ENCODE measurements at places on chromosomes 5 and 9. TPM values are rescaled to one million over a fixed set of nuclear protein-coding genes. Genes with fewer than 3 reads are reported as not detected.

GRCh38 chr5:11596657-11597071 lies 307.6 kb downstream of the CTNND2 start:
- no peak for DNase-seq

GRCh38 chr9:117470902-117471301 lies 56.0 kb upstream of the ASTN2 start:
- DNase-seq: no peak

GRCh38 chr9:89845321-89845720 lies 240.5 kb downstream of the GADD45G start:
- peak; percentile 65 for DNase-seq

- no peak for DNase-seq
Measured at GRCh38 chr5:128673000-128673399, 135.0 kb upstream of the FBN2 start.

GRCh38 chr9:135359764-135360163 lies 119.8 kb upstream of the PPP1R26 start:
- no peak for DNase-seq

DNA sequence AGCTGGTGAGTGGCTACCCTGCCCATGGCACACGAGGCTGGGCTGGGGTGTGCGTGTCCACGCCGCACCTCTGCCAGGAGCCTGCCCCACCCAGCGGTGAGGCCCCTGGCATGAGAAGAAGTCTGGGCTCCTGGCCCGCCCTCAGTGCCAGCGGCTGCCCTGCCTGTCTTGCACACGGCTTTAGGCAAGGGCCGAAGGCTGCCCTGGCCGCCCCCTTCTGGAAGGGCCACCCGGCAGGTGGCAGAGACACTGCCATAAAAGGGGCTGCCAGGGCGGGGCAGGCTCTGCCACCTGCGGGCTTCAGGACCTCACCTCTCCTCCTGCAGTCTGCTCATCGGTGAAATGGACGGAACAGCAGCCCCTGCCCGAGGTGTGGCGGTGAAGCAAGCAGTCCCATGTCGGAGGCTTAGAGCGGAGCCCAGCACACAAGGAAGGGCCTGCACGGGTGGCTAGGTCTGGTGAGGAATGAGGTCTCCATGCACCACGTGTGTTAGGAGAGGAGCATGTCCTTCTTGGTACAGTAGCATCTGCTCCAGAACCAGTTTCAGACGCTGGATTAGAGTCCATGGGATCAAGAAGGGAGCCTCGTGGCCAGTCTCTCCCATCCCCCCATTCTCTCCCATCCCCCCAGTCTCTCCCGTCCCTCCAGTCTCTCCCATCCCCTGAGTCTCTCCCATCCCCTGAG lies 34.8 kb upstream of the TMEM250 start:
- DNase-seq: no peak

- DNase-seq: no peak
Measured at GRCh38 chr5:72498284-72498683, 8.9 kb downstream of the ZNF366 start.

DNA sequence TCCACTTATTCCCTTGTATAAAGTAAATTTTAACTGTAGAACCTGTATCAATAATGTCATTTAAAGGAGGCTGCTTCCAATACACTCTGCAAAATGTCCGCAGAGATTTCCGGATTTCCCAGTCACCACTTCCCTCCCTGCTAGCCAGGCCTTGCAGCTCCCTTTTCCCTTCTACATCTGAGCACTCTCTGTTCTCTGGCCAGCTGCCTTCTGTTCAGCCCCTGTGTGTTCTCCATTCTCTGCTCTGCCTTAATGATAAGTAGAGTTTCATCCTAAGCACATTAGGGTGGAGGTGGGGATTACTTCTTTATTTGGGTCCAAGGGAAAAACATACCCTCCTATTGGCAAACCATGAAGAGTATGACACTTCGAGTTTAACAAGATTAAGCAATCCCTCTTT lies 719.6 kb upstream of the WWC1 start:
- DNase-seq: no peak

DNA sequence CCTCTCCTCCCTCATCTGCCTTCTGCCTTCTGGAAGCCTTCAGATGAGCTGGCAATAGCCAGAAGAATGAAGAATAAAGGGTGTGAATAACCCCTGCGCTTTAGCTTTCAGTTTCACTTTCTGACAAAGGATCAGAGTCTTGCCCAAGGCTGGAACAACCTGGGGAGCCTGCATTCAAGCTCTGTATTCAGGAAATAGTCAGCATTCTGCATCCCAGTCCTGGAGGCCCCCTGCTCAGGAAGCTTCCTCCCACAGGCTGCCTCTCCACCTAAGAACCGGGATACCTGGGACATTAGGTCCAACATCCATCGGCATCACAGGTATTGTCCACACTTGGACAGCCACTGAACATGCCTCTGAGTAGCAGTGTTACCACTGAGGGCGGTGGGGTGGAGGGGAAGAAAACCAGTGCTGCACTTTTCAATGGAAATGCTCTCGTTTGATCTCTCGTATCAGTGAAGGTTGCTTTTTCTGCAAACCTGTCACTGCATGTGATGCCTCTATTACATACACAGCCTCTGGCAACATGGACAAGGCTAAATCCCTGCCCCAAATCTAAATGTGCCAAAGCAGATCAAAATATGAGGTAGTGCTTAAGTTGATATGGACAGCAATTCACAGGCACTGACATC lies 39.8 kb upstream of the ACO1 start:
- DNase-seq: no peak

GRCh38 chr9:137575716-137576411 lies 2.9 kb downstream of the DPH7 start:
- no peak for DNase-seq

DNA sequence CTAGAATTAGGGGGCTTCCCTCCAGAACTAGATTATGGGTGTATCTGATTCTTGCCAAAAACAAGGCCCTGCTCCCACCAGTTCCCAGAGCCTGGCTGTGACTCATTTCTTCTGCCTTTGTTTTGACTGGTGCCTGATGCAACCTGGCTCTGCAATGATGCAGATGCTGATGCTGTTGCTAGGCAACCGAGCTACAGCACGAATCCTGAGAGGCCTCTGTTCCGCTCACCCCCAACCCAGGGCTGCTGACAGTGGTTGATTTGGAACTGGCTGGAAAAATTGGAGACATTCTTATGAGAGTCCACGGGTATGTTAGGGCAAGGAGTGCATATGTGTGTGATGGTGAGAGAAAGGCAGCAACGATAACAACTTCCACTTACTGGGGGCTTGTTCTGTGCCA lies 100.3 kb downstream of the NSG2 start:
- DNase-seq: peak; percentile 56

DNA sequence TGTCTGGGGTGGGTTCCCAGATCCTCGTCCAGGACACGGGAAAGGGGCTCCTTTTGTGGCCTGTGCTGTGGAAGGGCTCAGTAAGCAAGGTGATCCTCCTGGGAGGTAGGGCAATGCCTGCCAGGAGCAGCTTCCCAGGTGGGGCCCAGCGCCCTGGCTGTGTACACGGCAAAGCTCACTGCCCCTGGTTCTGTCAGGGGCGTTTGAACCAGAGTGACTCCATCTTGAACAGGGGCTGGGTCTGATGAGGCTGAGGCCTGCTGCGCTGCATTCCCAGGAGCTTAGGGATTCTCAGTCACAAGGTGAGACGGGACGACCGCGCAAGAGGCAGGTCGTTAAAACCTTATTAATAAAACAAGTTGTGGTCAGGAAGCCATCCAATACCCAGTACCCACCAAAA lies 19.9 kb upstream of the SLC12A7 start:
- no peak for DNase-seq

- DNase-seq: no peak
Measured at GRCh38 chr5:143427122-143427735, 23.7 kb upstream of the NR3C1 start.

GRCh38 chr5:135569755-135570452 lies 8.9 kb downstream of the CXCL14 start:
- DNase-seq: no peak

GRCh38 chr5:66597183-66597757 lies 1.1 kb downstream of the MAST4 start:
- no peak for DNase-seq

DNA sequence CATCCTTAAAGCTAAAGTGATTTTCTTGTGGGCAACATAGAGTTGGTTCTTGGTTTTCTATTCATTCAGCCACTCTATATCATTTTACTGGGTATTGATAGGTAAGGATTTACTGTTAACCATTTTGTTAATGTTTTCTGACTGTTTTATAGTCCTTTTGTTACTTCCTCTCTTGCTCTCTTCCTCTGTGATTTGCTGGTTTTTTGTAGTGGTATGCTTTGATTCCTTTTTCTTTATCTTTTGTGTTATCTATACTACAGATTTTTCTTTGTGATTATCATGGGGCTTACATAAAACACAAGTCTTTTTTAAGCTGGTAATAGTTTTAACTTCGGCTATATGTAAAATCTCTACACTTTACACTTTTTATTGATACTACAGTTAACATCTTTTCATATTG lies 43.3 kb downstream of the CREBRF start:
- no peak for DNase-seq

DNA sequence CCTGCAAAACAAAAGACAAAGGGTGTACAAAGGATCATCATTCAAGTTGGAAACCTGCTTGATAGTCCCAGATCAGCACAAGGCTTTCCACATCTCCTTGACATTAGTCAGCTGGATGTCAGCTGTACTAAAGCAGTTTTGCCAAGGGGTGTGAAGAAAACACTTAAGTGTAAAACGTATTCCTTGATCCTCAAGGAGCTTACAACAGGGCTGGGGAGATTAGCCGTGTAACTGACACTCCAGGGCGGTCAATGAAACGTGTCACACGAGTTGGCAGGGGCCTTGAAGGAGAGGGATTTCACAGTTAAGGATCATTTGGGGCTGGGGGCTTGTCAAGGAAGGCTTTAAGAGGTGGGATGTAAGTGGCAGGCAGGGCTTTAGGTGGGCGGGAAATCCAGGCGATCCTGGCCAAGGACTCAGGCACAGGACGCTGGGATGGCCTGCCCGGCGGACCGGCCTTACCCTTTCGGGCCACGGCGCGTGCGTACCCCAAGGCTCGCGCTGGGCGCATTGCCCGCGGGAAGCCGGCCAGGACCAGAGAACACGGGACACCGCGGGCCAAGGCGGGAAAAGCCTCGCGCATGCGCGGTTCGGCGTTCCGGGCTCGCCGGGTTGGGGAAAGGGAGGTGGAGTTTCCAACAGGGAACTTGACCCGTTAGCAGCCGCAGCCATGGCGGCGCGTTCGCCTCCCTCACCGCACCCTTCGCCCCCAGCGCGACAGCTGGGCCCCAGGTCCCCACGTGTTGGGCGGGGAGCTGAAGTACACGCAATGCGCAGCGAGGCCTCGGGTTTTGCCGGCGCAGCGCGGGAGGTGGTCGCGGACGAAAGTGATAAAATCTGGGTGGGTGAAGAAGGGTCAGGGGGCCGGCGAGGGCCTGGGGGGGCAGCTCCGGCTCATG lies at the start of gene CNTLN:
Gene CNTLN, plus strand, starts transcription at position 645 of the 899 bp plus-strand sequence. Its CDS starts 26 bp downstream, at position 671.
- DNase-seq: peak; percentile 99

DNA sequence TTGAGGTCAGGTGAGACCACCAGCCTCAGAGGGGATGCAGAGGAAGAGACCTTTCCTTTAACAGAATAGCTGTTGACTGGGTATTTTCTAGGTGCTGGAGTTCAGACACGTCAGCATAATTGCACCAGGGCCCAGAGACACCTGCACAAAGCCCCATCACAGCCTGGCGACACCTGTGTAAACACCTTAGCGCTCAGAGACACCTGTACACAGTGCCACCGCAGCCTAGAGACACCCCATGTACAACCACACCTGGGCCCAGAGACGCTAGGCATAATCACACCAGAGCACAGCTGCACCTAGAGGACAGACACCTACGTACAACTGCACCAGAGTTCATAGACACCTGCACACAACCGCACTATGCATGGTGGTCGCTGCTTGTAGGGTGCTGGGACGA lies 1.0 kb downstream of the TRIP13 start:
- no peak for DNase-seq

DNA sequence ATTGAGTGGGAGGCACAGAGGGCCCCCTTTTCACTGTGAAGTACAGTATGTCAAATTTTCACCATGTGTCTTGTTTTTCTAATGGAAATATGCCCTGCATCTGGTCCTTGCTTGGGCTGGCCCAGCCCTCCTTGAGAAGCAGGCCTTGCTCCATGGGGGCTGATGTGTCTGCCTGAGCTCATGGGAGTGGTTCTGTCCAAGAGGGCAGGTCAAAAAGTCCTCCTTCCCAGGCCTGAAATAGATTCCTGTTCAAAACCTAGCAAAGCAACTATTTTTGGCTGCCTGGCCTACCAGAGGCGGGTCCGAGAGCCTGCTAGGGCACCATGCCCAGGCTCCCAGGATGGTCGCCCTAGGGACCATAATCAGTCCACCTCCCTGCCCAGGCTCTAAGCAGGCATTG lies 40.5 kb upstream of the NEURL1B start:
- DNase-seq: no peak

DNA sequence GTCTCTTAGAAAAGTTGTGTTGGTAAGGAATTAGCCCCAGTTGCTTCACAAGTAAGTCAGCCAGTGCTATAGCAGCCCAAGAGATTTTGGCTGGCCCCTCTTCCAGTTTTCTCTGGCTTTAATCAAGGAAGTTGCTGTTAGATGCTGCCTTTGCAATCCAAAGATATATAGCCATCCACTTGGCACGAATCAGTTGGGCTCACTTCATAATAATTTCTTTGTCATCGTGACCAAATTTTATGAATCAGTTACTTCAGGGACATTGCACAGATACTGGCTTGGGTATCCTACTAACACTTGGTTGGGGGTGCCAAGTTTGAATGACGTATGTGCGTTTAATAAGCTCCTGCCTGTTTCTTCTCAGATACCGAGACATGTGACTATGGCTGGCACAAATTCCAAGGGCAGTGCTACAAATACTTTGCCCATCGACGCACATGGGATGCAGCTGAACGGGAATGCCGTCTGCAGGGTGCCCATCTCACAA lies 81.5 kb downstream of the VCAN start:
- DNase-seq: no peak

DNA sequence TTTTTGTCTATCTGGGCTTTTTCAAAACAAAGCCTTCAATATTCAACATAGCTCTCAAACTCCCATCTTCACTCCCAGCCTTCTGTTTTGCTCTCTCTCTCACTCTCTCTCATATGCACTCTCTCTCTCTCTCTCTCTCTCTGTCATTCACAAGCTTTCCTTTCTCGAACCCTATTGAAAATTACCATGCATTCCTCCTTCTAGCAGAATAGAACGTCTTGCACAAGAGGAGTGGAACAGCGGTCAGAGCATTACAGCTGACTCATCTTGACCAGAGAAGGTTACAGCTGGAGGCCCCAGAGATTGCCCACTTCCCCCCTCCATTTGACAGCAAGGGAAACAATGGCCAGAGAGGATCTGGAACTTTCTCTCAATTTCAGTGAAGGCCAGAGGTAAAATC lies 51.0 kb upstream of the LIFR start:
- DNase-seq: no peak

GRCh38 chr9:127538849-127539258 lies 73.2 kb upstream of the STXBP1 start:
- no peak for DNase-seq

The FBLL1 gene
- 3.8 TPM for total RNA-seq

The PCDHAC2 gene
- total RNA-seq: 2.3 TPM

The KIF24 gene
- 1.5 TPM for total RNA-seq

The NR5A1 gene
- not detected for total RNA-seq

The GLRA1 gene
- total RNA-seq: not detected

The SLC6A7 gene
- total RNA-seq: not detected

The ANKRD18A gene
- 14.6 TPM for total RNA-seq

The SLCO4C1 gene
- total RNA-seq: 0.11 TPM

The SLC25A2 gene
- total RNA-seq: 0.81 TPM

The FAM78A gene
- 1.0 TPM for total RNA-seq
